ENCODE measurements at places on chromosomes 11 and 22.

GRCh38 chr11:73001615-73002014 lies 140.5 kb downstream of the FCHSD2 start:
- DNase-seq, result peak; percentile 44

GRCh38 chr22:38327805-38328204 lies 10.6 kb upstream of the CSNK1E start:
- peak; percentile 78 for DNase-seq

DNA sequence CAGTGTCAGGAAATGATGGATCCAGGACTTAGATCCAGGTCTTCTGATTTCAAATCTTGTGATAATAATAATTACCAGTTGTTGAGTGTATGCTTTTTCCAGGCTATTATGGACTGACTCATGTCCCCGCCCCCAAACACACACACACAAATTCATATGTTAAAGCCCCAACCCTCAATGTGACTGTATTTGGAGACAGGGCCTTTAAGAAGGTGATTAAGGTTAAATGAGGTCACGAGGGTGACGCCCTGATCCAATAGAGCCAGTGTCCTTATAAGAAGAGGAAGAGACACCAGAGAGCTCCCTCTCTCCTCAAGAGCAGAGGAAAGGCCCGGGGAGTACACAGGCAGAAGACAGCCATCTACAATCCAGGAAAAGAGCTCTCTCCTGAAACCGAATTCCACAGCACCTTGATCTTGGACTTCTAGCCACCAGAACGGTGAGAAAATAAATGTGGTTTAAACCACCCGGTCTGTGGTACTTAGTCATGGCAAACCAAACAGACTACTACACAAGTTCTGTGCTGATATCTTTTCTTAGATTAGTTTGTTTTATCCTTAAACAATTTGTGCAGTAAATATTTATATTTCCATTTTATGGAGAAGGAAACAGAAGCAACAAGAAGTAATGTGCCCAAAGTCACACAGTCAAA lies 8.2 kb downstream of the TMPRSS5 start:
- DNase-seq, result no peak

DNA sequence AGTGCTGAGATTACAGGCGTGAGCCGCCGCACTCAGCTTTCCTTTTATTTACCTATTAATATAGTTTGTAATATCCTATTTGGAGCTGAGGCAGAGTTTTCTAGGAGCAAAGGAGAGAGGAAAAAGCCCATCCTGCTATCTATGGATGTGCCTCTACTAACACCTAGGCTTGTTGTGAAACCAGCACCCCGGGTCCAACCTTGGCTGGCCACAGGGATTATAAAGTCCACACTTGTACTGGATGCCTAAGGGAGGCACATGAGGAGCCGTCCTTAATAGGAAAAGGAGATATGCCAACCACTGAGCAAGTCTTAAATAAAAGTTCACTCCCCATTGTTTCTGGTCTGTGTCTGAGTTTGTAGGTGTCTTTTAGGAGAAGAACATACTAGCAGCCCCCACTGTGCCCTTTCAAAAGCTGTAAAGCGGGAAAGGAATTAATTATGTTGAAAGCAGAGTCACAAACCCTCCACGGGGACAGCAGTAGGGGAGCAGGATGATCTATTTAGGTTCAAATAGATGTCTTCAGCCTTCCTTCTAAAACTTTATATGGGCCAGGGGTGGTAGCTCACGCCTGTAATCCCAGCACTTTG lies 29.3 kb downstream of the RRP7A start:
- no peak for DNase-seq

DNA sequence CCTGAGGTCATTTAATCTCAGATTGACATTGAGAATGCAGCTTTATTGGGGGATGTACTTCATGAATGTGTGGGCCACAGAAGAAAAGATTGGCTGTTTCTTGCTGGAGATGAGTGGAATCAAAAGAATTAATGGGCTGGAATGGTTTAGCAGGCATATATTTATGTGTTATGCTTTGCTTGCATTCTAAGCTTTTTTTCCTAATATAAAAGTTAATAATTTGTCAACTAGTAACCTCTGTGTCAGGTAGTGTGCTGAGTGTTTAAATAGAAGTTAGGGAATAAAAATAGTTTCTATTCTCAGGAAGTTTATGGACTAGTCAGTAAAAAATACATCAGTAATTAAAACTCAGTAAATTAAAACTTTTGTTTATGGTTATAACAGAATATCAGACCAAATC lies 67.4 kb upstream of the PRODH start:
- no peak for DNase-seq

DNA sequence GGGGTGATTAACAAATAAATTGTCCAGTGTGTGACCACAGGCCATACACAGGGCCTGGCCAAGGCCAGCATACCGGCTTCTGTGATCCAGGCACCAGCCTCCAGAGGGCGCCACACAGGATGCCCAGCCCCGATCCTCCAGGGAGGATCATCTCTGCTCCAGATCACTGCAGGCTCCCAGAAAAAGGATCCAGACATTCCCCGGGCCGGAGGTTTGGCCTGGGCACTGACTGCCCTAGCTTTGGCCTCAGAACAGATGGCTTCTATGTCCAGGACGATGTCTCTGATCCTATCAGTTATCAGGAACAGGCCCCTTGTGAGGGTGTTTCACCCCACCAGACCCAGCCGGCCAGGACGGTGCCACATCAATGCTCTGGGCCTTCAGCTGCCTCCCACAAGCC lies 74.5 kb upstream of the LMO1 start:
- DNase-seq, result peak; percentile 15

DNA sequence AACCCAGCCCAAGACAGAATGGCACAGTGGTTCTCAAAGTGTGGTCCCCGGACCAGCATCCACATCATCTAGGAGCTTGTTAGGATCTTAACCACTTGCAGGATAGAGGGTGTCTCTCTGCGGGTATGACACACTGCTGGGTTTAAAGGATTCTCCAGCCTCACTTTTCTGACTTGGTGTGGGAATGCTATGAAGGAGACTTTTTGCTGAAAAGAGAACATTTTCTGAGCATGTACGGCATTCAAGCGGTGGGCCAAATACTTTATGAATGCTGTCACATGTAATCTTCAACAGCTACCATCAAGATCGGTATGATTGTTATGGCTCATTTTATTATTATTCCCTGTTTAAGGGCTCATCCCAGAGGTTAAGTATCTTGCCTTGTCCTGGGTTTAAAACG lies 1.8 kb upstream of the CD82 start:
- DNase-seq, result peak; percentile 75

DNA sequence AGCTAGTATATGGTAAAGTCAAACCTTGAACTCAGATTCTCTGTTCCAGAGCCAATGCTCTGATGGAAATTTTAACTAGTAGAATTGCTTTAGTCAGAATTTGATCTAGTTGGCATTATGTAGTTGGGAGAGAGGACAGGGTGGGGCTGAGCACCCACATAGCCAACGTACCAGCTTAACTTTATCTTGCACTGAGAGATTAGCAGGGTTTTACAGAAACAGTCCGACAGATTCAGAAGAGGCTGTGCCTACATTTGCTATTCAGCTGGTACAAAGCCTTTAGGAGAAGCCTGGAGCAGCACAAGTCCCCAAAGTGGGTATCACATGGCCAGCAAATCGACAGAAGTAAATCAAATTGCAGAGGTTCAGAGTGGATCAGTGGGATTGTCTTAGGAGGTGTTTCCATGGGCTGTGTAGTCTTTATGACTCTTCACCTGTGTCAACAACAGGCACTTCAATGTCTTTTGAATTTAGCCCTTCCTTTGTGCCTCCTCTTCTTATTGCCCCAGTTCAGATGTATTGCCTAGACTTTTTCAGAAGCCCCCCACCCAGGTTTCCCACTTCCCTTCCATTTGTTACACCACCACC lies 7.3 kb upstream of the CSRP3 start:
- DNase-seq, result no peak

- DNase-seq, result peak; percentile 30
These were observed 78.9 kb downstream of the GRIK4 start for GRCh38 chr11:120590472-120590871.

GRCh38 chr11:113278481-113278880 lies 35.9 kb upstream of the TTC12 start:
- DNase-seq, result no peak

- DNase-seq, result no peak
These were observed 190.8 kb downstream of the TTC28 start for GRCh38 chr22:28488825-28489224.

DNA sequence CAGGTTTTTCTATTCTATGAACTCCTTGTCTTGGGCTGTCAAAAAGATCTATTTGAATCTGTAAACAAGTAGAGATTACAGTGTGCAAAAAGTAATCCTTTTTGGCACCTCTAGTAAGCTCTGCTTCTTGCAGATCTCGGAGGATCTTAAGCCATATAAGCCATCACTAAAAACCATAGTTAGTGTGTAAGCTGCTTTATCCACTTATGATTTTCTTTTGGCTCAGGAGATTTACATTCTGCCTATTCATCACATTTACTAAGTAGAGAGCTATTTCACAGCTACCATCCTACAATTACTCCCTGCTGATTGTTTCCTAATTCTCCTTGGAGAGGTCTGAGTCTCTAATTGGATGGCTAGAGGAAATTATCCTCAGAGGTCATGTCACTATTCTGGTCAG lies 385.7 kb downstream of the AASDHPPT start:
- DNase-seq, result no peak

DNA sequence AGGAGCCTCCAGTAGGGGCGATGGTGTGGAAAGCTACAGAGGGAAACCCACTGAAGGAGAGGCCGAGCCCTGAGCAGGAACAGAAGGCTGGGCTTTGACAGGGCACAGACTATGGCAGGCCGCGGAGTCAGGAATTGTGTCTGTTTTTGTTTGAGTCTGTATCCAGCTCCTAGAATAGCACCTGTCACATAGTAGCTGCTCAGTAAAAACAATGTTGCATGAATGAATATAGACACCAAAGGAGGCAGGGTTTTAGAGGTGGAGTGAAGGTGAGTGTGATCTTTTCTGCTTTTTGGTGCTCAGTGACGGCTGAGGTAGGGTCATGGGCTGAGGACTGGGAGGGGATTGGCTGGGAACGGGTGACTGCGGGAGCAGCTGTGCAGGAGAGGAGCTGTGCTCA lies 18.5 kb upstream of the APOBEC3A start:
- DNase-seq, result no peak

DNA sequence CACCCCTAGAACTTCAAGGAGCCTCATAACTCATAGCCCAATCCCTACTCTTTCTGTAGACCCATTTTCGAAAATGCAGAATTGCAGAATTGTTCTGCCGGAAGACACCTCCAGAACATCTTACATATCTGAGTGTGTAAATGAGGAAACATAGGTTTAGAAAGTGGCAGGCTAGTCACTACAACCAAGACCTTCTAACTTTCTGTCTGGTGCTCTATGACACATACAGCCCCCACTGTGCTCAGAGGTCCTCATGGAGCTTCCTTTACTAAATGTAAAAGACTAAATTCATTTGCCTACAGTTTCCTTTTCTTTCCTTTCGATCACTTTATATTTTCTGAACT lies 132.1 kb upstream of the DDI1 start:
- DNase-seq, result no peak

DNA sequence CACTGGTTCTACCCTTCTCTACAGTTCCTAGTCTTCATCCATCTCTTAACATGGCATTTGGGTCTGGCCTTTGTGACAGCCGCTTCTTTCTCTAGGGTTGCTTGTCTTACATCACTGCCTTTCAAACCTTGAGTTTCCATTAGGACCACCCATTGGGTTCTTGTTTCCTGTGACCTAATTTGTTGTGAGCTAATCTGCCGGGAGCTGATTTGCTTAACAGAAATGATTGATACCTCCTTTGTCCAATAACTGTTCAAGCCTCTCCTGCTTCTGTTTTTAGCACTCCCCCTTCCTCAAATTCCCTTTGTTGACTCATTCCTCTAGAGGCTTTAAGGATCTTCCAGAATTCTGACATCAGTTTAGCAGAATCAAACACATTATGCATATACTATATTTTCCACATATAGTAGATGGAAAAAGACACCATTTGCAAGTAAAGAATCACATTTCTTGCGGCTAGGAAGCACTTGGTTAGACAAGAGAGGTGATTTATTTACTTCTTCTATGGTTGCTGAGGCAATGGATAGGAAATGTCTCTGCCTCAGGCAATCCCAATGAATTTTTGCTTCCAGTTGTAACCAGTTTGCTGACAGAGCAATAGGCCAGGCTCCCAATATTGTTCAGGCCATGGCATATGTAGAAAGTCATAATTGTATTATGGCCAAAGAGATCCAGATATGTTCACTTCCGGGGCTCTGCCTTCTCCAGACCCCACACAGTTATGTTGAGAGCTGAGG lies 130.7 kb downstream of the SNX19 start:
- DNase-seq, result peak; percentile 92

DNA sequence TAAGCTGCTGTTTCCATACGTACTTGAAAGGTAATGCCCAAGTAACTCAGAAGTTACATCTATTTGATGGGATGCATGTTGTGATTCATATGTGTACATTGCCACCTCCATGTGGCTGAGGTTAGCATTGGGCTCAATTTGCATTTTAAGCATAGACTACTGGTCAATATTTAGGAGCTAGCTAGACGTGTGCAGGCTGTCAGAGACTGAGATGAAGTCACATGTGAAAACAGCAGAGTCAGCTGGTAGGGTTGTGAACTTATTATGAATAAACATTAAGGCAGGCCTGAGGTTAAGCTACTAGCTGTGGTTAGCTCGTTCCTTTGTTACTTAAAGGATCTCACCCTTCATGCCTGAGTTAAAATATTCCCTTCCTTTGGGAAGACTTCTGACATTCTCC lies 114.5 kb upstream of the MTNR1B start:
- no peak for DNase-seq

- no peak for DNase-seq
These were observed 41.5 kb downstream of the TBC1D22A start for GRCh38 chr22:46803936-46804335.

GRCh38 chr22:23743303-23743705 lies 7.6 kb downstream of the ZNF70 start:
- no peak for DNase-seq

GRCh38 chr11:70755410-70756158 lies 357.3 kb downstream of the CTTN start:
- DNase-seq, result peak; percentile 58

DNA sequence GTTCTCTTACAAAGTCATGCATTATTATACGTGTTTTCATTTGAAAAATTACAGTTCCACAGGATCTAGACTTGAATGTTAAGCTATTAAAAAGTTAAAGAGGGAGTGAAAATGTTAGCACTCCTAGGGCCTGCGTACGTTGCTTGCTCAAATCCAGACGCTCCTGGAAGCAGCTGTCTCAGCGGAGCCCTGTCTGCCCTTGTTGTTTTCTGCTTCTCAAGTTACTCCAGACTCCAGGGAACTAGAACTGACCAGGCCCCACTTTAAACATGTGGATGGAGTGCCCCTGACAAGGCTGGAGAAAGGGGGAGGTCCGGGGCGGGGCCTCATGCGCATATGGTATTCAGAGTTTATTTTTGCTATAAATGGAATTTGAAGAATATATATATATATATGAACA lies 9.6 kb downstream of the PARVB start:
- DNase-seq, result no peak

GRCh38 chr11:9008661-9009060 lies 4.9 kb upstream of the NRIP3 start:
- DNase-seq, result no peak

GRCh38 chr11:61700212-61700611 lies 20.0 kb downstream of the DAGLA start:
- DNase-seq, result peak; percentile 13

Measured in fibroblast of skin of right quadriceps (primary cell).